ENCODE measurements at places on chromosomes 13 and 19.

DNA sequence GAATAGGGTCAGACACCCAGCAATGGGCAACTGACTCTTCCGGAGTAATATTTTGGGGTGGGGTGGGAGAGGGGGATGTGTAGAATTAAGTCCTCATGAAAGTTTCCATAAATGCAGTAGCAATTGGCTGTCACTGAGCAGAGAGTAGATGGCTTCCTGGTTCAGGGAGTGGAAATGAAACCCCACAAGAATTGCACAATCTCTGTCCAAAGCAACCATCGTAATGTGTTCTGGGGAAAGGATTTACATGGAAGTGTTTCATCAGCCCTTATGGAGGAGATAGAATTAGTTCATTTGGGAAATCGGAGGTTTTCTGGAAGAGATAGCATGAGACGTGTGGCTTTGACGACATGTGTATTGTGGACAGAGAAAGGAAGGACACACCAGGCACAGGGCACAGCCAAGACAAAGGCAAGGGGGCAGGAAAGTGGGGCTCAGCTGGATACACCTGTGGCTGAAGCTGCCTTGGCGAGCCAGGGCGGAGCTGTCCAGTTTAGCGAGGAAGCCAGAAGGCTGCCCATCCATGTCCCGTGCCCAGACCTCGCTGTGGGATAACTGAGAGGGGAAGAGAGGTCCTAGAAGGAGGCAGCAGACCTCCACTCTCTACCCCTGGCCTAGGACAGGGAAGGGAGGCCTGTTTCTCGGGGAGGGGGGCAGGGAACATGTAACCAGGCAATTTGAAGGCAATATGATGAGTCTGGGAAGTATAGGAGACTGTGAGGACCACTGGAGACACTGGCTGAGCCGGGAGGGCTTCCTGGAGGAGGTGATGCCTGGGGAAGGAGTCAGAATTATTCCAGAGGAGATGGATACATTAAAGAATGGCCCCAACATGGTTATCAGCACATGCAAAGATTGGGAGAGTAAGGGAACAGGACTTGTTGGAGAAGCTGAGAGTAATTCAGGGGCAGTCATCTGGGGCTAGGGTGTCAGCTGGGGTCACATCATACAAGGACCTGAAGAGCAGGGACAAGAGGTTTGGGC lies 2.6 kb upstream of the CLEC4G start:
- no peak for DNase-seq

DNA sequence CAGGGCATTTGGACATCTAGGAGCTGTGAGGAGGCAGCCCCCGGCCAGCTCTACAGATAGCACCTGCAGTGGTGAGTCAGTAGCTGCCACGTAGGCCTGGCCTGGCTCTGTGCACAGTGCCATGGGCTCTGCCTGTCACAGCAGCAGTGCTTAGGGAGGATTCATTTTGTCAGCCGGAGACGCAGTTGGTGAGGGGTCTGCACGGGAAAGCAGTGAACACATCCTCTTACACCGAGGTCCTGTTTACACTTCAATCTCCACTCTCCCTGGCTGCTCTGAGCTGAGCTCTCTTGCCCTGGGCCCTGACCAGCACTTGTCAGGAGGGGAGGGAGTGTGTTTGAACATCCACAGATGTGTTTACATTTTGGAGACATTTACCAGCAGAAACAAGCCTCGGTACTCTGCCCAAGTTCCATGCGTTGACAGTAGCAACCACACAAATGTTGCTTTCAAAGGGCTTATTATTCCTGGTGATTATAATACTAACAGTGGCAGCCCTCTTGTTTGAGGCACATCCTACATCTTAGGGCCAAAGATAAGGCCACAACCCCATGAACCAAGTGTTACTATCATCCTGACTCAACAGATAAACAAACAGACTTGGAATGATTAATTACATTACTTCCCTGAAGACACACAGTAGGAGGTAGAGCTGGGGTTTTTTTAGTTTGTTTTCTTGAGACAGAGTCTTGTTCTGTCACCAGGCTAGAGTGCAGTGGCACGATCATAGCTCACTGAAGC lies 148.9 kb downstream of the USP12 start:
- no peak for DNase-seq

- DNase-seq = no peak
Observed at GRCh38 chr19:7863157-7863970, 10.8 kb downstream of the PRR36 start.

- DNase-seq = no peak
Observed at GRCh38 chr19:850221-850978, 1.7 kb upstream of the ELANE start.

DNA sequence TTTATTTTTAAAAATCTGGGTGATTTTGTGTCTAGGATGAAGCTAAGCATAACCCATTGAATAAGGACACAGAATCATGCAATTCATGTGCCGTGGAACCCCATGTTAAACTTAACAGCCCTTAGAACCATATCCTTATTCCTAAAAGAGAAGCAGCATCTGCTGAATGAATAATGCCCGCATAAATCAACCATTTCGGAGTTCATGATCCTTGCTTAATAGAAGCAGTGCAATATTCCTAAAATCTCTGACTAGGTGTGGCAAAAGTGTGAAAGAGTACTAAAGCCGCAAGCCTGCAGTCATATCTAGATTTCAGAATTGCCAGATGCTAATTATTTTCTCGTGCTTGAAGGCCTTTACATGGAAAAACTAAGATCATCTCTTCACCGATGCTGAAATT lies 33.6 kb upstream of the ARGLU1 start:
- no peak for DNase-seq

DNA sequence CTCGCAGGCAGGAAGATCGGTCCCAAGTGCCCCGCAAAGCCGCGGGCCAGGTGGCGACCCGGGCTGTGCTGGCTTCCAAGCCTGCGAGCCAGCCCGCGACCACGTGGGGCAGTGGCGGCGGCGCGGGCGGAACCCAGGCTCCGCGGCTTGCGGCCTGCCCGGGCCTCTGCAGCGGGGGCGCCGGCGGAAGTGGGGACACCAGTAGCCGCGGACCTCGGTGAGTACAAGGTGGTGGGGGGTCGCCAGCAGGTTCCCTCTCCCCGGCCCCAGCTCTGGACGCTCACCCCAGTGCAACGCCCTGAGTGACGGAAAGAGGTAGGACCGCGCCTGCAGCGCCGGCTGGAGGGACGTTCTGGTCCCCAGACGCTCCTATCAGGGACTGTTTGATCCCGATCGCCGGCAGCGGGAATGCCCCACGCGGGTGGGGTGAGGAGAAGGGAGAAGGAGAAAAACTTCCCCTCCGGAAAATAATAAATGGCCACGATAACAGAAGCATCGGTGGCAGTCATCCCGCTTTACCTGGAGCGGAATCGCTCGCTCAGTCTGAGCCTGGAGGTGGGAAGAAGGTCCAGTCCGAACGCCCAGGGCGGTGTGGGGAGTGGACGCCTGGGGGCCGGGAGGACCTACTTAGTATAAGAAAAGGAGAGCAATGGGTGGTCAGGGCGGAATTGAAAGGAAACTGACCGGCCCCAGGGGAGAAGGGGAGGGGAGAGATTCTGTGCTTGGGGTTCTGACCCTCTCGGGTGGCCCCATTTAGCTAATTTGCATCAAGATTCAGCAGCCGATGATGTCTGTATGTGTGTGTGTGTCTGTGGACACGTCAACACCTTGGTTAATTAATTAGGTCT lies at the start of gene GEMIN7:
Gene GEMIN7 (plus strand): TSS at position 198 of the 848 bp plus-strand sequence. CDS start 10,855 bp downstream, outside the sequence.
- peak; percentile 76 for DNase-seq

DNA sequence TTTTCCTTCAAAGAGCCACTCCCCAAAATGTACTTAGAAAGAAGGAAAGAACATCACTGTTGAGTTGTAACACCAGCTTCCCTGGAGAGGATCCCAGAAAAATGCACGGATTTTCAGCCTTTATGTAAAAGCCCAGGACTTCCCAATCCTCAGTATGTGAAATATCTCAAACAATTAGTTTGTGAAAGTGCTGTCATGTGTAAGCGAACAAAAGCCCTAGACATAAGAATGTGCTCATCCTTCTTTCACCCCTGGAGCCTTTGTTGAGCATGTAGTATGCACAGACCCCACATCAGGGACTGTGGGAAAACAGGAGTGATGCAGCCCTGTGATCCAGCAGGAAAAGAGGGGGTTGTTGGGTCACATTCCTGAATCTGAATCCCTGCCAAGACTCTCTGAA lies 441.4 kb upstream of the ZNF507 start:
- no peak for DNase-seq

DNA sequence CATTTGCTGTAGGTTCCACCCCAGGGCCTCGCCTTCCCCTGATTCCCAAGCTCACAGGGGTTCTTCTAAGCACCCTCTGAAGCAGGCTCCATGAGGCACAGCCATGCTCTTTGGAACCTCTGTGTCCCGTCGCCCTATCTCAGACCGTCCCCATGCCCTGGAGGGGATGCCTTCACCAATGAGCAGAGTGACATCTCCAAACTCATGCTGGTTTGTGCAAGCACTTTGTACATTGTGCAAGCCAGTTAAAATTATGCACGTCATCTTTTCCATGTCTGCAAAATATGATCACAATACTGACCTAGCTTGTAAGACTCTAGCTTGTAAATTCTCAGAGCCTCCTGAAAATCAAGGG lies 46.5 kb upstream of the RAP2A start:
- DNase-seq = no peak

GRCh38 chr13:85288698-85289097 lies 510.5 kb downstream of the SLITRK6 start:
- DNase-seq = no peak

GRCh38 chr19:42274065-42274682 lies 5.1 kb downstream of the CIC start:
- no peak for DNase-seq

- DNase-seq = no peak
Observed at GRCh38 chr13:91845612-91846011, 447.2 kb downstream of the GPC5 start.

DNA sequence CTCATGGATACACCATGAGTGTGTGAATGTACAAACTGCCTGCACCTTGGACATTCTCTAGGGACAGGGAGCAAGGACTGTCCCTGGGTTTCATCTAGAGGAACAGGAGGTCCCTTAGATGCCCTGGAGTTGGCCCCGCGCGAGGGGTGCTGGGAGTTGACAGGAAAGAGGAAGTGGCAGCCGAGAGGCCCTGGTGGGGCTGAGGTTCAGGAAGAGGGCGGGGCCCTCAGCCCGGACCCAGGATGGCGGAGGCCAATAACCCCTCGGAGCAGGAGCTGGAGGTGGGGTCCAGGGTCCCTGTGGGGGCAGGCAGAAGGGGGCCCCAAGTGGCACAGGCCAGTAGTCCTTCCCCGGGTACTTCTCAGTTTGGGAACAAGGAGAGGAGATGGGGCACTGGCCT lies 6.9 kb downstream of the PKN1 start:
- no peak for DNase-seq

DNA sequence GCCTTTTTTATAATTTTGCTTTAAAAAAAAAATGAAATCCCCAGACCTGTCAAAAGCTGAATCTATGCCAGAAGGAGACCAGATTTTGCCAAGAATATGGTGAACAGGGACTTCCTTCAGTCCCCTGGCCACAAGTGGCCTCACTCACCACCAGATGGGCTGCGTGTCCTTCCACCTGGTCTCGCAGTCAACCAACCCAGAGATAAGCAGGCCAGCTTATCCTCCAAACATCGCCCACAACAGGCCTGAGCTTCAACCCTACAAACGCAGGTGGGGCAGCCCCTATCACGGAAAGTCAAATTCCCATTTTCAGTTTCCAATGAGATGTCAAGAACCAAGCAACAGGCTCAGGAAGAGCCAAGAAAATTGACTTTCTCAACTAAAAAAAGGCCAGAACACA lies 30.5 kb downstream of the STK24 start:
- DNase-seq = no peak

DNA sequence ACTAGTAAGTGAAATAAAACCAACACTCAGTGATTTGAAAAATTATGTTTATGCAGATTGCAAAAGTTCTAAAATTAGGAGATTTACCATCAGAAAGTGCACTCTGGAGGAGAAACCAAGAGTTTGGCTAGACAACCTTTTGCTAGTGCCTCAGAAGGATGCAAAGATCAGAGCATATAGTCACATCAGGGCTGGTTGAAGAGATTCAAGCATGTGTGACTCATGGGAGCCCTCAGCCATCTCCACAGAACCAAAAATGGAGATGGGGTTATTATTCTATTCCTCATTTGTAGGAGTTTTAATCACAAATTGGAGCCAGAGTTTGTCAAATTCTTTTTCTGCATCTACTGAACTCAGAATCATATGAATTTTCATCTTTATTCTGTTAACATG lies 32.9 kb upstream of the OXGR1 start:
- no peak for DNase-seq

- DNase-seq = no peak
Observed at GRCh38 chr13:42225051-42225450, 46.9 kb upstream of the AKAP11 start.

GRCh38 chr13:58949646-58950045 lies 1214.1 kb downstream of the DIAPH3 start:
- DNase-seq = no peak

GRCh38 chr13:46320821-46321220 lies 66.2 kb downstream of the RUBCNL start:
- no peak for DNase-seq

DNA sequence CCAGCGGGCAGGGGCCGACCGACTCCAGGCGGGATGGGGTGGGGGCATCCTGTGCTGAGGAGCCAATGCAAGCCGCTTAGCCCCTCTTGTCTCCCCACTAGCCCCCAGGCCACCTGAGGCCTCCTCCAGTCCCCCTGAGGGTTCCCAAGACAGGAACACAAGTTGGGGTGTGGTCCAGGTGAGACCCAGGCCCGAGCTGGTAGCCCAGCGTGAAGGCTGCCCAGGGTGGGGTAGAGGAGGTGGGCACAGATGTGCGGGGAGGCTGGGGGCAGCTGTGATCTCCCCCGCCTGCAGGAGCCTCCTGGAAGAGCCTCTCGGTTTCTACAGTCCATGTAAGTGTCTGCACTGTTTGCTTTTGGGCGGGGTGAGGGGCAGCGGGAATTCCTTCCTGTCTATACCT lies 10.4 kb downstream of the TLE6 start:
- DNase-seq = no peak

DNA sequence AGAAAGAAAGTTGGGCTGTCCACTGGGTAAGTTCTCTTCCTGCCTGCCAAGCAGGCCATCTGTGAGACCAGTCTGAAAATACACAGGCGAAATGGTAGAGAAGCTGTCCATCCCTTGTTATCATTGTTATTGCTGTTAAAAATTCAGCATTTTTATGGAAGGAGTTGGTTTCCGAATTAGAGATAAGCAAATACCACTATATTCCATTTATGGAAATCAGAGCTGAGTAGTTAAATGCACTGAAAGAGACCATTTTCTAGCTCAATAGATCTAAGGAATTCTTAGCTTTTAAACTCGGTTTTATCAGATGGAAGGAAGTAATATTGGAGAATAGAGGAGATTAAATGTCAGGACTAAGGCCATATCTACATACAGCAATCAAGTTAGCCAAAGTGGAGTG lies 40.7 kb downstream of the MZT1 start:
- DNase-seq = no peak

Data from stimulated activated CD4-positive, alpha-beta T cell treated with anti-CD3 and anti-CD28 coated beads, TNF-alpha, amount 100 ng/mL, for 1 hour (primary cell).